ENCODE measurements at places on chromosomes 3 and 15.

- no peak for DNase-seq
Observed at GRCh38 chr3:49747792-49748480, 24.2 kb upstream of the GMPPB start.

DNA sequence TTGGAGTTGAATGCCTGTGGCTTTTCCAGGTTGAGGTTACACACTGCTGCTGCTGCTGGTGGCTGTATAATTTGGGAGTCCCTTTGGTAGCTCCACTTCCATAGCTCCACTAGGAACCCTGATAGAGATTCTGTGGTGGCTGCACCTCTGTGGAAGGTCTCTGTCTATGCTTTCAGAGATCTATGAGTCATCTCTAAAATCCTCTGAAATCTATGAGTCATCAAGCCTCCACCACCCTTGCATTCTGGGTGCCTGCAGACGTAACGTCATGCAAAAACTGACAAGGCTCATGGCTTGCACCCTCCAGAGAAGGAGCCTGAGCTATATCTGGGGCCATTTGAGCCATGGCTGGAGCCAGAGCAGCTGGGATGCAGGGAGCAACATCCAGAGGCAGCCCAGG, 1037.0 kb upstream of the CFAP20DC start:
- peak; percentile 48 for DNase-seq

DNA sequence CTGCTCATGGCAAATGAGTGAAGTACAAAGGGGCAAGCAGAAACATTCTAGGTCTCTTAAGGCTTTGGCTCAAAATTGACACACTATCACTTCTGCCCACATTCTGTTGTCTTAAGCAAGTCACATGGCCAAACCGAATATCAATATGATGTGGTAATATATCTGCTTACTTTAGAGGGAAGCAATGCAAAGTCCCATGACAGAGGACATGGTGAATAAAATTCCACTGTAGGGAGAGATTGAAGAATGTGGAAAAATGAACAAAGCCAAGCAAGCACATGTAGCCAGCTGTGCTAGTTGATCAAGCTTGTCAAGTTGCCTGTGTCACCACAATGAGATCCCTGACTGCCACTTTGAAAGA, 11.2 kb upstream of the TBC1D5 start:
- DNase-seq, result no peak

- DNase-seq, result peak; percentile 47
Observed at GRCh38 chr3:46959161-46959511, 17.4 kb downstream of the CCDC12 start.

- no peak for DNase-seq
Observed at GRCh38 chr3:156685198-156685597, 10.8 kb downstream of the TIPARP start.

DNA sequence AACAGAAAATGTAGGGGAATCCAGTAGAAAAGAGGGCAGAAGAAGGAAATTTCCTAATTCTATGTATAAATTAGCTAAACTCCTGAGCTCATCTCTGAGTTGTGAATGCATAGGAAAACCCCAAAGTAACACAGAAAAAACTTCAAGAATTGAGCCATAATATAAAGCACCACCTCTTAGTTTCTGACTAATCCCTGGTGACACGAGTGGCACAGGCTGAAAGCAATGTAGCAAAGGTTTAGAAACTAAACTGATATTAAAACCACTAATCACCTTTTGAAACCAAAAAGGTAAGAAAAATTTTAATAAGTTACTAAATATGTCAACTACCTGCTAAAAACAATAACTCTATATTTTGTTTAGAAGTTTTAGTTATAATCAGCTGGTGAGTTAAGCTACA, 255.6 kb upstream of the NECTIN3 start:
- no peak for DNase-seq

DNA sequence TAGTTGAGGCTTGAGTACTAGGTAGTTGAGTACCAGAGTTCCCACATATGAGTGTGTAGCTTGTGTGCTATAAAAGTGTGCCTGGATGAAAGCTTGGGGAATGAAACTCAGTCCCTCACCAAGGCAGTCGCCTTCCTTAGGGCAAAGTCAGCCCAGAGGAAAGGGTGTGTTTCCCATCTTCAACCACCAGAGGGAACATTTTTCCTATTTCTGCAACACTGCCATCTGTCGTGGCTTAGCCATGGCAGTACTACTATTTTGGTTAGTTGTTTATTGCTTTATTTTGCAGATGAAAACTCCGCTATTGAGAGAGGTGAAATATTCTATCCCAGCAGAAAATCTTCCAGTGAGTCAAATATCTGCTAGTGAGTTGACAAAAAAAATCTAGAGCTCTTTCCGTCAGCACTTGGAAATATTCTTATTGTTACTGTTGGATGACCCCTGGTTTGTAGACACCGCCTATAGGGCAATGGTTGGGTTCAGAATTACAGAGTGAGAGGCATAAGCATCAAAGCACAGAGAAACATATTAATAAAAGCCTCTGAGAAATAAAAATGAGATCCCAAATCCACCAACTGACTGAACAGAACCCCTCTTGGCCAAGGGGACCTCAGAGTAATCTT, 239.9 kb downstream of the CPNE4 start:
- no peak for DNase-seq

DNA sequence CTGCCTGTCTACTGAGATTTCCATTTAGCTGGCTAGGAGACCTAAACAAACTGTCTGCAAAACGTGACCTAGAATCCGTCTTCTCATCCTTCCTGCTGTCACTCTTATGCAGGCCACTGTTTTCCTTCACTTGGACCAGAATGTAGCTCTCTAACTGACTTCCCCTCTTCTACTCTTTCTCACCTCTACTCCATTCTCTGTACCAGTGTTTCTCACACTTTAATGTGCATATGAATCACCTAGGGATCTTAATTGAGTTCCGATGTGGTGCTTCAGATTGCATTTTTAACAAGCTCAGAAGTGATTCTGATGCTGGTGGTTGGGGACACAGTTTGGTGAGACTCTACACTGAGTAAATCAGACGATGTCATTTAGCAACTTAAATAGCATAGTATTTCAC, 1.6 kb upstream of the GBE1 start:
- DNase-seq, result no peak

DNA sequence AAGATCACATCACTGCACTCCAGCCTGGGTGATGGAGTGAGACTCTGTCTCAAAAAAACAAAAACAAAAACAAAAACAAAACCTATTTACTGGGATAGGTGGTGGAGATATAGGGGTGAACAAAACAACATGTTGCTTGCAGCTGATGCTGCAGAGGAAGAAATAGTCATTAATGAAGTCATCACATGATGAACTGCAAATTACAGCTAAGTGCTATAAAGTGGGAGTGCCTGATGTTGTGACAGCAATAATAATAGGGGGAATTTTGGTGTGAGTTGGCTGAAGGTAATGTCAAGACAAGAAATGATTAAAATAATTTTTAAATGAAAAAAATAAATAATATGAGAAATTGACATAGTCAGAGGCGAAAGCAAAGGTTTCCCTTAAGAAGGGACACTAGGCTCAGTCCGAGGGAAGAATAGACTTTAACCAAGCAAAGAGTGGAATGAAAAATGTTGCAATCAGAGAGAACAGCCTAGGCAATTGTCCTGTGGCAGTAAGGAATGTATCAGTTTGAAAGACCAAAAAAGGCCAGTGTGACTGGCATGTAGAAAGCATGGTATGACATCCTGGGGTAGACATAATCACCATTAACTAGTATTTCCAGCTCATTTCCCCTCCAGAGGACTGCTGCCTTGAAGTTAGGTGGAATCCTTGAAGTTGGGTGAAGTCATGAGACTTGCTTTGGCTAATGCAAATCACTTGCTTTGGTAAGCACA, 14.7 kb upstream of the PIK3CB start:
- no peak for DNase-seq

DNA sequence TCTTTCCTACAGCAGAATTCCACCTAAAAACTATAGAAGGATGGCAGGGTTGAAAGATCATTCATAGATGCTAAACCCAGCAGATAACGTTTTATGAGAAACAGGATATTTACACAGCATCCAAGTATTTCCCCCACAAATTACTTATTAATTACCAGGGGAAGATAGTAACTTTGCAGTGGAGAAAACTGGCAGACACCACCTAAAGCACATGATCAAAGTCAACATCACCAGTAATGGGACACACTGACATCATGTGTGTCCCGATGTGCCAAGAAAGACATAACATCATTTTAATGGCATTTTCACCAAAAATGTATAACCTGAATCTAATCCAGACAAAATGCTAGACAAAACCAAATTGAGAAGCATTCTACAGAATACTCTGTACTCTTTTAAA, 220.4 kb upstream of the THBS1 start:
- DNase-seq, result no peak

GRCh38 chr3:127728417-127729015, 55.8 kb downstream of the ABTB1 start:
- DNase-seq, result no peak

- no peak for DNase-seq
Observed at GRCh38 chr15:27214961-27215360, 244.0 kb downstream of the GABRG3 start.

- DNase-seq, result no peak
Observed at GRCh38 chr3:78516937-78517336, 1250.9 kb downstream of the ROBO1 start.

GRCh38 chr15:68552773-68553172, 26.0 kb upstream of the CORO2B start:
- DNase-seq, result no peak

DNA sequence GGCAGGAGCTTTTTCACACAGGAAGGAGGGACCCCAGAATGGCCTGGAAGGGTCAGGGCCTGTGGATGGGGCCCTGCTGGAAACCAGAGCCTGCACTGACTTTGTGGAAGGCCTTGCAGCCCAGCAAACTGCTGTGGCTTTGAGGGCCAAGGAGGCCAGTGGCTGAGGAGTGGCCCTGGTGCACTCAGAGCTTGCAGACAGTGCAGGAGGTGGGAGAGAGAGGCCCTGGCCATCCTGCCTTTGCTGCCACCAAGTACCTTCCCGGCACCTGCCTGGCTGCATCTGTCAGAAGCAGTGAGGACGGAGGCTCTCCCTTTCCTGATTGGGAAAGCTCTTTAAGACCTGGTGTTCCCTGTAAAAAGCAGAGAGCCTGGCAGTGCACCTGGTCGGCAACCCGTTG, 6.4 kb downstream of the PSTPIP1 start:
- peak; percentile 0 for DNase-seq

DNA sequence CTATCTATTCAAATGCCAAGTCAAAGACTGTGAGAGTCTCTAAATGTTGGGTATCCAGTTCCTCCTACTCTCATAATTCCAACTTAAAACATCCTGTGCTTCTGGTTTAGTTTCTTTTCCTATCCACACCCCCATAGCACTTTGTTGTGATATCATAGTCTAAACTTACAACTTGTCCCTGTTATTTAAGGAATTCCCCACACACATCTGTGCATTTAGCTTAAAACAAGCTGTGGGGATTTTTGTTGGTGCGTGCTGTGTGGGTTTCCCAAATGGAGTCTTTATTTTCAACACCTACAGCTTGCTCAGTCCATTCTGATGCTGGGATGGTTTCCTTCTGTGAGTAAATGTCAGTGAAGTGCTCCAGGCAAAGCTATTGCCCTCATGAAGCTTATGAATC, 167.3 kb downstream of the GMNC start:
- DNase-seq, result no peak

DNA sequence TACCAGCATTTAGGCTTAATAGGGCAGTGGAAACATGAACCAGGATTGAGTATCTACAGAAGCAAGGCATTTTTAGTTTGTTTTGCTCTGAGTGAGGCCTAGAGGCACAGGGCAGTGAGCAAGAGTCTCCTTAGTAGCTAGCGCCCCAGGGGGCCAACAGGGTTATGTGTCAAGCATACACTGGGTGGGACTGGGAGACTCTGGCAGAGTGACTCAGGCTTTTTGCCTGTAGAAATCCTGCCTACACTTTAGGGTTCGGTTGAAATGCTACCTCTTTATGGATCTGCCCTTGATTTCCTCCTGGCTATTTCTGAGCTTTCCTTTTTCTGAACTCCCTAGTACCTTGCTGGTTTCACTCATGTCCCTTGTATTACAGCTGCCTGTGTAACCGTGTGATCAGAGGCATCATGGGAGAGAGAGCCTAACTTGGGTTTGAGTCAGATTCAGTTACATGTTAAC, 72.2 kb downstream of the TOP2B start:
- DNase-seq, result no peak

DNA sequence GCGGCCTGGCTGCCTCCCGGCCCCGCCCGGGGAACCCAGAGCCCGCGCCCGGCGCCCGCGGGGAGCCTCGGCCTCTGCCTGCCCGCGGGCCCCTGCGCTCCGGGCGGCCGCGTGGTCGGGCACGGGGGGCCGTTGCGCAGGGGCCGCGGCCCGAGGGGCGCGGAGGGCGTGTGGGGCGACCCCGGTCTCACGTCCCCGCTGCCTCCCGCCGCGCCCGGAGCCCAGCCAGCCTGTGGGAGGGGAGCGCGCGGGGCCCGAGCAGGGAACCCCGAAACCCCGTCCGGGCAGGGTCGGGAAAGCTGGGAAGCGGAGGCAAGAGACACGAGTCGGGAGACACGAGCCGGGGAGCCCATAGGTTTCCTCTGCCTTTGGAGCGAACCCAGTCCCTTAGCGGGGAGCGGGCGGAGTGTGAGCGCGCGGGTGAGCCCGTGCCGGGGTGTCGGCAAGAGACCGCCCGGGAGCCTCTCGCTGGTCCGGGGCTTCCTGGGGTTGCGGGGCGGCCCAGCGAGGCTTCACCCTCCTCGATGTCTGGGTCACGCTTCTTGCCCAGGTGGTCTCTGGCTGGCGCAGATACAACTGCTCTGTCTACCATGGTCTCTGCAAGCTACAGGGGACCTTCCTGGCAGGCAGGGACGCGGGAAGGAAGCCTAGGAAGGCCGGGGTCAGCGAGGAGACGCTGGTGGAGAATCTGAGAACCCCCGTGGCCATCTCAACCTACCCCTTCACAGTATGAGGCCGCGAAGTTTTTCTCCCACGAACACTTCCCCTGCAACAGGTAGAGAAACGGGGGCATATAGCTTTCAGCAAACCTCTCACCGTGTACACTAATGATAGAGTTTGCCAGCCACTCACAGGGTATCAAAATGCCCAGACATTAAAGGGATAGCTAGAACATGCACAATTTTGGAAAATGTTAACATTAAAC, 586 bp downstream of the LRRK1 start:
- peak; percentile 30 for DNase-seq

GRCh38 chr15:67035886-67036285, 29.5 kb upstream of the SMAD3 start:
- DNase-seq, result no peak

GRCh38 chr15:48935236-48935635, 28.5 kb downstream of the SHC4 start:
- no peak for DNase-seq
